ENCODE measurements at places on chromosomes 6 and 20.

- DNase-seq: peak; percentile 25
These were observed 1.2 kb downstream of the TGIF2 start for GRCh38 chr20:36574366-36575135.

DNA sequence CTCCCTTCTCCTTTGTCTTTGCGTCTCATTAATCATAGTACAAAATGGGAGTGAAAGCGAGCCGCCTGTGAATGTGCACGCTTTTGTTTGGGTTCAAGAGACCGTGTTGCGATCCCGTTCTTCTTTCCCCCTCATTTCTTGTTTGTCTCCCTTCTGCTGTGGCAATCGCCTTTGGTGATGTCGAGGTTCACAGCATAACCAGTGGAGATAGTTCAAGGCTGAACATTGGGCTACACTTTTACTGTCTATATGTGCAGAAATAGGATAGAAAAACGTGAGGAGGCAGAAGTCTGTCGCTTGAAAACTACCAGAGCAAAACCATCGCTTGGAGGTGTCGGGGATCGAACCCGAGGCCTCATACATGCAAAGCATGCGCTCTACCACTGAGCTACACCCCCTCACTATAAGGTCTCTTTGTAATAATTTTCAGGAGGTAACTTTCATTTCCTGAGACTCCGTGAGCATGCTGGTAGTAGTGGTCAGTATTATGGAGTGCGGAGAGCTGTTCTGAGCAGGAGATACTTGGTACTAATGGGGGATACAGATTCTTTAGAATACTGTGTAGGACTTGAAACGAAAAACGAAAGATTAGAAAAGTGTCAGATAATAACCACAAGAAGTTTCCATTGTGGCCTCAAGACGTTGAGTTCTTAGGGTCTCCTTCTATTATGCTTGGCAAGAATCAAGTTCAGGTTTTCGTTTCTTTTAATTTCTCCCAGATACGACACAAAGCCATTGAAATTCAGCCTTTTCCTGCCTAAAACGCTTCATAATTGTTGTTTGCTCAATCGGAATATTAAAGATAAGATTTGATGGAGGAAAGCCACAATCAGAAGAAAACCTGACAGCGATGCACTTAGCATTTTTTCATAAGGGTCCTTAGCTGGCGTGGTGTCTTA is 106.6 kb downstream of the TRIM27 start:
- no peak for DNase-seq

DNA sequence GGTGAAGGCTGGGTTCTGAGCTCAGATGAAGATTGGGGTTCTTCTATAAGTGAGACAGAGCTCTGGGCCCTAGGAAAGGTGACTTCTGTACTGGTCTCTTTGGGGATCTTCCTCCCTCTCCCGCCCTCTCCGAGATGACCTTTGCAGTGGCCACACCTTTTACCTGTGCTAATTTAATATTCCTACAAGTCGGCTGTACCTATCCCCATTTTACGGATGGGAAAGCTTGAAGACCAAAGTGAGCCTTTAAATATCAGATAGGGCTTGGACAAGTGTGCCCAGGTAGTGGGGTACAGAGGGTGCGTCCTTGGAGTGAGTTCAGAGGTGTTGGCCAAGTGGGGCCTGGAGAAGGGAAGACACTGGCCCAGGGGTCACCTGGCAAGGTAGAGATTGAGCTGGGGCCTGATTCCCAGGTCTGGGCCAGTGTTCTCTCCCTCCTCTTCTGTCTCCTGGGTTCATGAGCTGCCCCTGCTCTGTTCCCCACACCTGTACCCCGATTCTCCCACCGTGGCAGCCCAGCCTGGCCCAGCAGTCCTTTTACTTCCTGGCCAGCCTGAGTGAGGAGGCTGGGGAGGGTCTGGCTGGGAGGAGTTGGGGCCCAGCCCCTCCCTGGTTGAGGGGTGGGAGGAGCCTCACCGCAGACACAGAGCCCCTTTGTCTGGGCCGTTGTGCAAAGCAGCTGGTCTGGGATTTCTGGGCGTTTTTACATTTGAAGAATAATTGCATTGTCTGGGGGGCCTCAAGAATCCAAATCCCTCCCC is 152.1 kb upstream of the RNF24 start:
- no peak for DNase-seq

DNA sequence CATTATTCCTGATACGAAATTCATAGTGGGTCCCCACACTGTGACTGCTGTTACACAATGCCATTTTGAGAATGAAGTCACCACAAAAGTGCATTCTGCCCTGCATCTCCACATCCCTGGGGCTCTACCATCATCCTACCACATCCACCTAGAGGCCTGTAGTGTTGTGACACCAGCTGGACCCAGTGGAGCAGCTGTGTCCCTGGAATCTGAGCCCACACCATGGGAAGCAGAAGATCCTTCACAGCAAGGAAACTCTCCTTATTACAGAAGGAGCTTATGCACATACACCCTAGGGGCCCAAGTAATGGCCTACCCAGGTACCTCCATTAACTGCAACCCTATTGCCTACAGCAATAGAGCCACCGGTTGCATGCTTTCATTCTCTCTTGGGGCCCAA is 566.6 kb upstream of the EPHA7 start:
- DNase-seq: no peak

DNA sequence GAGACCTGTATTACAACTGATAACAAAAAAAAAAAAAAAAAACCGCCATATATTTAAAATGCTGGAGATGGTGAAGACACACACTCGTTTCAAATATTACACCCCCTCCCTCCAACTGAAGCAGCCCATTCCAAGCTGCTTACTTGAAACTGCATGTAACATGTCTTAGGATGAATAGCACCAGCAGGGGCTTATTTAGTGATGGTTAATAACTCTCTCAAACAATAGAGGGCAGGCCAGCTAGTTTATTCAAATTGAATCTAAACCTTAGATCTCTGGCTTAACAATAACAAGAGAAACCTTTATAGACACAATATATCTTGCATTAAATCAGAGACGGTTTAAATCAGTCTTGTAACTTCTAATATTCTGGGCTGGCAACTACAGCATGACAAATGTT is 9.3 kb upstream of the JPH2 start:
- no peak for DNase-seq

- DNase-seq: no peak
These were observed 575 bp upstream of the MICAL1 start for GRCh38 chr6:109456111-109456583.

DNA sequence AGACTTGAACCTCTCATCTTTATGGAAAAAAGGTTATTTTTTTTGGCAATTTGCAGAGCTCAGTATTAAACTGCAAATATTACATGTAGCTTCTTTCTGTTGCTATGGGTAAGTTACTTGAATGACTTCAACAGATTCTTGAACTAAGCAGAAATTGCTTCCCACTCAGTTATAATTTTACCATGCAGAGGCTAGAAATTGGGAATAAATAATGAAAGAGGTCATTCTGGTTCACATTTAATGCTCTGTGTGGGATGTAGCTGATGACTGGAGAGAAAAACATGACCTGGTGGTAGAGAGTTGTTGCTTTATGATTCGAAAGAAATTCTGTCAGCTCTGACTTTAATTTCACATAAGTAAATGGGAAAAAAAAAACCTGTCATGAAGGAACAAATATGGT is 16.8 kb upstream of the ADGB start:
- DNase-seq: no peak

- DNase-seq: no peak
These were observed 47.0 kb upstream of the PRL start for GRCh38 chr6:22343864-22344263.

- no peak for DNase-seq
These were observed 146.7 kb upstream of the SLC22A23 start for GRCh38 chr6:3603340-3604130.

- DNase-seq: peak; percentile 83
These were observed 17.7 kb upstream of the MYB start for GRCh38 chr6:135163440-135163738.

DNA sequence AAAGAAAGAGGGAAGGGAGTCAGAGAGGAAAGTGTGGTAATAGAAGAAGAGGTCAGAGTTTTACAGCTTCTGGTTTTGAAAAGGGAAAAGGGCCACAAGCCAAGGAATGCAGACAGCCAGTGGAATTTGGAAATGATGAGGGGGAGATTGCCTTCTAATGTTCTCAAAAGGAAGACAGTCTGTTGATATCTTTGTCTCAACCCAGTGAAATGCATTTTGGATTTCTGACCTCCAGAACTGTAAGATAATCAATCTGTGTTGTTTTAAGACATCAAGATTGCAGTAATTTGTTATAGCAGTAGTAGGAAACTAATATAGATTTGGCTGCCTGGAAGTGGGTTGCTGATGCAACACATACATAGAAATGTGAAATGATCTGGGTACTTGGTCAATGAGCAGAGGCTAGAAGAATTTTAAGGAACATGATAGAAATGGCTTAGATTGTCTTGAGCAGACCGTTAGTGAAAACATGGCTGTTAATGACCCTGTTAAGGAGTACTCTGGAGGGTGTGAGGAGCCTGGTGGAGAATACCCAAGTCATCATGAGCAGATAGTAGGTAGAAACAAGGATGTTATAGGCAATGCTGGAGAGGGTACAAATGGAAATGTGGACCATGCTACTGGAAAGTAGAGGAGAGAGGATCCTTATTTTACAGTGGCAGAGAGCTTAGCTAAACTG is 255.8 kb upstream of the RAB32 start:
- DNase-seq: no peak

GRCh38 chr6:11174242-11174611 is 58.2 kb downstream of the NEDD9 start:
- DNase-seq: no peak

- no peak for DNase-seq
These were observed 1.4 kb upstream of the SRXN1 start for GRCh38 chr20:654417-654750.

Data from CD4-positive, alpha-beta T cell treated with Interleukin-15 for 4 hours (primary cell).